Mucosa of gallbladder (tissue), 1 donor: ENCODE measurements at places on chromosomes 2 and 18. TPM values are rescaled to one million over a fixed set of nuclear protein-coding genes. Genes with fewer than 3 reads are reported as not detected.

DNA sequence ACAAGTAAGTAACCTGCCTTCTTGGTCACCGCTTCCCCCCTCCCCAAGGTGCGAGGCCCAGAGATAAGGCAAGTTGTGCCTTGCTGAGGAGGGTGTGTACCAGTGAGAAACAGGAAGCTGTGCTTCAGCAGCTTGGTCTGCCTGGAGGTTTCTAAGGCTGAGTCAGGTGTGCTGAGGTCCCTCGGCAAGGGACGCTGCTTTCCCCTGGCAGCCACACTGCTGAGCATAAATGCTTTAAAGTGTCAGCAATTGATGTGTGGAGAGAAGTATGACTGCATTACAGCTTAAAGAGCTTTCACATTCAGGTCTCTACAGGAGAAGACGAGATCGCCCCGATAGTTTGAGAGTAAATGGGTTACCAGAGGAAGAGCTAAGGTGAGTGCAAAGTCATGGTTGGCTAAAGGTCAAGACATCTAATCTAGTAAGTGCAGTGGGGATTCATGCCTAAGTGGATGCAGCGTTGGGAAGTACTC is 86.9 kb downstream of the LIMS1 start:
- DNase-seq = peak; percentile 46

- peak; percentile 77 for DNase-seq
These were observed 15.2 kb downstream of the FBXO41 start for GRCh38 chr2:73268830-73269685.

GRCh38 chr2:190618030-190618429 is 30.9 kb upstream of the NAB1 start:
- DNase-seq = no peak

- no peak for DNase-seq
These were observed 181.5 kb downstream of the GFPT1 start for GRCh38 chr2:69205491-69205890.

- DNase-seq = no peak
These were observed 709.1 kb upstream of the CHAC2 start for GRCh38 chr2:53058526-53058925.

The KCNS3 gene
- total RNA-seq = 6.5 TPM

The GREB1 gene
- 12.5 TPM for total RNA-seq

The FBXO48 gene
- 1.7 TPM for total RNA-seq

The BOK gene
- total RNA-seq = 76.8 TPM
